ENCODE measurements at places on chromosomes 6 and 20.
A peak's percentile ranks its signal among the peaks of the same experiment; 100 is the strongest.

- no peak for DNase-seq
Observed at GRCh38 chr6:13358511-13358910, 30.2 kb upstream of the TBC1D7 start.

GRCh38 chr6:143673669-143674068, 4.1 kb upstream of the PHACTR2 start:
- DNase-seq = peak; percentile 34

DNA sequence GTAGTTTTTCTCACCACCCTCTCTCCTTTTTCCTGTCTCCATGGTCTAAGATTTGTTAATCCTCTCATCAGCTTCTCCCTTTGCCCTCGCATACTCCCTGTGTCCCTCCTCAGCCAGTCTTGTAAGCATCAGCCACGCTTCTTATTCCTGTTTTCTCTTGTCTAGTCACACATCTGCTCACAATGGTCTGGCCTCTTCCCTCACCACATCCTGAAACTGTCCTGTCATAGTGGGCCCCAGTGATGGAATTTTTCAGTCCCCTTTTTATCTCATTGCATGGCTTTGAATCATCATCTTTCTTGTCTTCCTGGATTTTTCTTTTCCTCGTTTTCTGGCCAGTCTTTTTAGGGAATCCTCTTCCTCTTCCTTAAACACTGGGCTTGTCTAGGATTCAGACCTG, 57.2 kb downstream of the GFRA4 start:
- no peak for DNase-seq

DNA sequence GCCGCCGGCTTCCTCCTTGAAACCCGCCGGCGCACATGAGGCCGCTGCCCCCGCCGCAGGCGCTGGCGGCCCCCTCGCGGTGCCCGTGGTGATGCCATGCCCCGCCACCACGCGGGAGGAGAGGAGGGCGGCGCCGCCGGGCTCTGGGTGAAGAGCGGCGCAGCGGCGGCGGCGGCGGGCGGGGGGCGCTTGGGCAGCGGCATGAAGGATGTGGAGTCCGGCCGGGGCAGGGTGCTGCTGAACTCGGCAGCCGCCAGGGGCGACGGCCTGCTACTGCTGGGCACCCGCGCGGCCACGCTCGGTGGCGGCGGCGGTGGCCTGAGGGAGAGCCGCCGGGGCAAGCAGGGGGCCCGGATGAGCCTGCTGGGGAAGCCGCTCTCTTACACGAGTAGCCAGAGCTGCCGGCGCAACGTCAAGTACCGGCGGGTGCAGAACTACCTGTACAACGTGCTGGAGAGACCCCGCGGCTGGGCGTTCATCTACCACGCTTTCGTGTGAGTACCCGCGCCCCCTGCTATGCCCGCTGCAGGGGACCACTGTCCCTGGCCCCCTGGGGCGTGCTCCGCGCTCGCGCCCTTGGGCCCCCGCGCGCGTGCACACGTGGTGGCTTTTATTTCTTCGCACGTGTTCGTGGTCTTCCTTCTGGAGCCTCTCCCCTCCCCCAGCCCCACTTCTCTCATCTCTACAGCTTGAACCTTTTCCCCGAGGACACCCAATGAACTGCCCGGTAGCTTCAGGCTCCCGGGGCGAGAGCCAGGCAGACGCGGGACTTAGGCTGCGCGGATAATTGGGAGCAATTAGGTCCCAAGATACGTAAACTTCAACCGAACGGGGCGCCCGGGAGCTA, 453 bp downstream of the KCNQ5 start:
- peak; percentile 25 for DNase-seq

GRCh38 chr20:35312318-35312717, 20.1 kb upstream of the FAM83C start:
- DNase-seq = peak; percentile 98

DNA sequence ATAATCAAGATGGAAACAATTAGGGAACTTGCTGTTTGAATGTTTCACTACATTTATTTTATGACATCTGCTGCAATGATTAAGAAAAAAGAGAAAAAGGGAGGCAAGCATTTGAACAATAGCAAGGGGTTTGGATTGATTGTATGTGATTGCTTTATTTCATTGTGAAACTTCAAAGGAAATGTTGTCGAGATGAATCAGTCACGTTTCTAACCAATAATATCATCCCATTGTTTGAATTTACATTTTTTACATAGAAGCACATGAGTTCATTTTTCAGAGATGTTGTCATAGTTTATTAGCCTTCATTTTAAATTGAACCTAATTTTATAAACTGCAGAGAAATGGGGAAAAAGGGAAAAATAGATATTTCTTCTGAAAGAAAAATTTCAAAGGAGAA, 572.0 kb downstream of the KIF16B start:
- DNase-seq = no peak

DNA sequence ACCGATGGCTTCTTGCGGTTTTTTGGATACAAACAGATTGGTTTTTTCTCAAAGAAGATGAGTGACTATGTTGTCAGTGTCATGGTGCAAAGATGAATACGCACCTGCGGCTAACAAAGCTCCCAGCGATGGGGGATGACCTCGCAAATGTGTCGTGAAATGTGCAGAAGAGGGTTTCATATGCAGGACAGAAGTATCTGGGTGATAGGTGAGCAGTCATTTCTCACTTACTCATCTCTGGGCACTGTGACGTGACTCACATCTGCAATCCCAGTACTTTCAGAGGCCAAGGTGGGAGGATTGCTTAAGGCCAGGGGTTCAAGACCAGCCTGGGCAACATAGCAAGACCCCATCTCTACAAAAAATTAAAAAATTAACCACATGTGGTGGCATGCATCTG, 216.3 kb downstream of the ERMARD start:
- no peak for DNase-seq

DNA sequence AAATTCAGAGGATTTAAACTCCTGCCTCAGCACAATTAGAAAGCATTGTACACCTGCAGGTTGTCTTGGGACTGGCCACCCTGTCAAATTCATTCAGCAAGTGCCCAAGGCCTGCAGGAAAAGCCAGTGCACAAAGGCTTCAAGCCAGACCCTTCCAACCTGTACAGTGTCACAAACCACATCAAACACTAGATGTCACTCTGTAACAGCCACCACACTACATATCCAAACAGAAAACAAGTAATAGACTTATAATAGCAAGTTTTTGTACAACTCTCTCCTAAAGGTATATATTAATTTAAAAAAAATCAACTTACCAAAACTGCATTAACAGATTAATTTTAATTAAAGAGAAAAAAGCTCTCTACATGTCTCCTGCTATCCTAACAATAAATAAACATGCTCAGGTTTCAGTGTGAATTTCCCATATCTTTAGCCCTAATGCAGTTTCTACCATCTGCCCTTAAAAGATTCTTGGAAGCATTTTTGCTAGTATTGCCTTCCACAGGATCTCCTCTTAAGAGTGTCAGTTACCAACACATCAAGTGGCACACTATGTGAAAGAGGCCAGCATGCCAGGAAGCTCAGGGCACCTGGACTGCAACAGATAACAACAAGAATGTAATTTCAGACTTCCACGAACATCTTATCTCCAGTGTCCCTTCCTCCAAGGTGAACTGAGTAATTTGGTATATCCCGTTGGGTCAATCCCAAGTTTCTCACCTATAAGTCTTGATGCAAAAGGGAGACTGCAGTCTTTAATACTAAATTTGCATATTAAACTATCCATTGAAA, 47.5 kb downstream of the RALGAPA2 start:
- DNase-seq = peak; percentile 57

GRCh38 chr6:156647991-156648390, 129.2 kb upstream of the ARID1B start:
- DNase-seq = no peak

GRCh38 chr6:118859517-118860064, 34.4 kb upstream of the ASF1A start:
- no peak for DNase-seq

- DNase-seq = no peak
Observed at GRCh38 chr20:13147971-13148370, 73.1 kb upstream of the ISM1 start.

DNA sequence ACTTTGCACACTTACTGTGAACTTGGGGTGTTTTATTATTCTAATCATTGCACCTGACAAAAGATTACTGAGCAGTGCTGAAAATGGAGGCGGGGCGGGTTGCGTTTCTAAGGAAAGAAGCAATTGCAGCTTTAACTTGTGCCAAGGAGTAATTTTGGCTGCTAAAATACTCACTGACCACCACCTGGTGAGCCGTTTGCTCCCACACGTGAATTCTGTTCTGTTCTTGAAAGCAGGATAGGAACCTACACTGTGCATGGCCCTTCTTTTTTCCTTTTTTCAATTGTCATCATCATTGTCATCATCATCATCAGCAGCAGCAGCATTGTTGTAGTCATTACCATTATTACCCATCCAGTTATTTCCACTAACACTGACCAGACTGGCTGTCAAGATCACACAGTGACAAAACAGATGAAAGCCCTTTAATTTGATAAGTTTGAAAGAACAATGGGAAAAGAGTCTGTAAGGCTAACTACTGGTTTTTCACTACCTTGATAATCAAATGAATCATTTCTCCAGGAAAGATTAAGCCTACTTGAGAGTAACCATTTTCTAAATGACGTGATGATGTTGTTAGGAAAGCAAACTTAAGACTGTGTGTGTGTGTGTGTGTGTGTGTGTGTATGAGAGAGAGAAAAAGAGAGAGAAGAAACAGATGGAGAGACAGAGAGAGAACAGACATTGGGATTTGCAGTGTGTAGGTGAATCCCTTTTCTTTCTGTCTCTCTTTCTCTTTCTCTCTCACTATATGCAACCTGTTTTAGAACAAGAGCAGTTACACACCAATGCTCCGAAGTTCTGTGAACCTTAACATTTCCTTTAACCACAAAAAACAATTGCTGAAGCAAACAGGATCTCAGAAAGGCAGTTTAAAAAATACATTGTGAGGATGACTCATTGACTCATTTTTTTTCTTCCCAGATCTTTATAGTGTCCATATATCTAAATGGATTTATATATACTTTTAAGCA, 3.8 kb downstream of the RIPOR2 start:
- DNase-seq = peak; percentile 26

DNA sequence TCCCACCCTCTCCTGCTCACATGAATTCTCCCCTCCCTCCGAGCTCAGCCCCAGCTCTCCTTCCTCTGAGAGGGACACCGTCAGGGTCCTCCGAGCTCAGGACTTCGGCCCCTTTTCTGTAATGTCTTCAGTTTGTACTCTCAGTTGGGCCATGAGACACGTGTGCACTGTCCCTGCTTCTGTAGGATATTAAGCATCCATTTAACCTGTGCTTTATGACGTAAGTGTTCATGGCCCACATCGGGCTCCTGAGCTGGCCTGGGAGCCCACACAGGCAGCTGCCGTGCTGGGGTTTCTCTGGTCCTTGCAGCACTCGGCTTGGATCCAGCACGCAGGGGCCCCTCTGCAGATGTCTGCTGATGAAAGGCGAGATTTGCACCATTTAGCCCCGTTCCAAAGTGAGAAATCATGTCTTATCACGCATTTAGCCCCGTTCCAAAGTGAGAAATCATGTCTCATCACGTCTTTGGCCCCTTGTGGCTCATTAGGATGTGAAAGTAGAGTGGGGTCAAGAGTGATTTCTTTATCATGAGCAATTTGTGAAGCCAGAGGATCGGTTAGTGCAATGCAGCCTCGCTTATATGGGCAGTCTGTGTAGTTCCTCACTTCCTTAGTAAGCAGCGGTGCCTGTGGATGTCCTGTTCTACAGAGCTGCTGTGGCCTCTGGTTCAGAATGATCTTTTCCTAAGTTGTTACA, 25.3 kb downstream of the DUSP22 start:
- DNase-seq = no peak

DNA sequence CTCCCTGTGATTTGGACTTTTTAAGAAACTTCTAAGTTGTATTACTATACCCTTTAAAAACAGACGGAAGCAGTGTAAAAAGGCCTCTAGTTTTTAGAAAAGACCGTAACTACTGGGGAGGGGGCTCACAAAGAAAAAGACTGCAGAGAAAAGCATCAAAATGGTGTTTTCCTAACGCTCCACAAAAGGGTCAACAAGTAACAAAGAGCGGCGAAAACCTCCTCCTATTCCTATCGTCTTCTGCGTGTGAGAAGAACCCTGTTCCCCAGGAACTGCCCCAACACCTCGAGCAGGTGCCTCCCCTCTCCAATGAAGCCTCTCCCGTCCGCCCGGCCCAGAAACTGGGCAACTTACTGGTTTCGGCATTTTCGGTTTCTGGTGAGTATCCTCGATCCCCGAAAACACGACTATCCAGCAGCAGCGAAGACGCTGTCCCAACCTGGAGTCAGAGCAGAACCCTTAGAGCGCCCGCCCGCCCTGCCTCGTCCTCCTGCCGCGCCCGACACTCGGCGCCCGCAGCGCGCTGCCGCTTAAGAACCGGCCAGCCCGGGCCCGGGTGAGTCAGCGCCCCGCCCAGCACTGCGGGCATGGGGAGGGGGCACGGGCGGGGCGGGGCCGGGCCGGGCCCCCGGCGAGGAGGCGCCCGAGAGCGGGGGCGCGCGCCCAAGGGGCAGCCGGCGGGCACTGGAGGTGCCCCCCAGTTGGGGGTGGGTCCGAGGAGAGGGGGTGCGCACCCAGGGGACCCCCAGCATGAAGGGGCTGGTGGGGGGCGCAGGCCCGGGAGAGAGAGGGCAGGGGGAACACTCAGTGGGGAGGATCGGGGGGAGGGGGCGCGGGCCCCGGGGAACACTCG, 1.2 kb downstream of the EZR start:
- DNase-seq = peak; percentile 33

DNA sequence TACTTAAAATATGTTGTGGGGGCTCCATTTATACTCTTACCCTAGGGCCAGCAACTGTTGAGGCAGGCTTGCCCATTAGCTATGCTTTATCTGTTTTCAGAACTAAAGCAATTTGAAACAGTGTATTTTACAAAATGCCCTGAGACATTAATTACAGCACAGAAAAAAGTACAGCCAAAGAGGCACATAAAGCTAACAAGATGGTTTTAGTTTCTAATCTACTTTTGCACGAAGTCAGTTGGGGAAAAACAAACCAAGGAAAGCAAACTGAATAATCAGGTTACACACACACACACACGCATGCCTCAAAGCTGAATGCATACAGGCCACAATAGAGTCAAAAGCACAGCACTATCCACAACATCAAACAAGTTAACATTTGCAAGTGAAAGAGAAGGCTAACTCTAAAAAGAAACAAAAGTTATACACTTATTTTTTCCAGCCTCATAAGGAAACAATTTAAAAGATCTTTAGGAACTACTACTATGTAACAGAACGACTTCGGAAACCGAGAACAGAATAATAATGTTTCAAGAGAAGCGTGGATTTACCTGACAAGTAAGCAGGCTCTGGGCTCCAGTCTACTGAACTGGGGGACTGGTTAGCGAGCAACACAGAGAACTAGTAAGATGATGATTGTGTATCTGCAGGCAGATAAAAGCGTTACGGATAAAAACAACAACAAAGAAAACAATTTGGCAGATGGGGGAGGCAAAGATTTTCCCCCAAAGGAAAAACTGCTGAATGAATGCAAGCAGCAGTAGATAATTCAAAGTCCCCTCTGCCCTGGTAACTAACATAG, 1.7 kb downstream of the SYCP2 start:
- no peak for DNase-seq

All from H4 (cell line).